Activated naive CD4-positive, alpha-beta T cell (primary cell): ENCODE measurements at places on chromosomes 3 and 15.

- no peak for DNase-seq
Observed at GRCh38 chr3:142734834-142735233, 11.0 kb downstream of the TRPC1 start.

GRCh38 chr3:93843981-93844380 lies 129.7 kb downstream of the PROS1 start:
- DNase-seq: no peak

DNA sequence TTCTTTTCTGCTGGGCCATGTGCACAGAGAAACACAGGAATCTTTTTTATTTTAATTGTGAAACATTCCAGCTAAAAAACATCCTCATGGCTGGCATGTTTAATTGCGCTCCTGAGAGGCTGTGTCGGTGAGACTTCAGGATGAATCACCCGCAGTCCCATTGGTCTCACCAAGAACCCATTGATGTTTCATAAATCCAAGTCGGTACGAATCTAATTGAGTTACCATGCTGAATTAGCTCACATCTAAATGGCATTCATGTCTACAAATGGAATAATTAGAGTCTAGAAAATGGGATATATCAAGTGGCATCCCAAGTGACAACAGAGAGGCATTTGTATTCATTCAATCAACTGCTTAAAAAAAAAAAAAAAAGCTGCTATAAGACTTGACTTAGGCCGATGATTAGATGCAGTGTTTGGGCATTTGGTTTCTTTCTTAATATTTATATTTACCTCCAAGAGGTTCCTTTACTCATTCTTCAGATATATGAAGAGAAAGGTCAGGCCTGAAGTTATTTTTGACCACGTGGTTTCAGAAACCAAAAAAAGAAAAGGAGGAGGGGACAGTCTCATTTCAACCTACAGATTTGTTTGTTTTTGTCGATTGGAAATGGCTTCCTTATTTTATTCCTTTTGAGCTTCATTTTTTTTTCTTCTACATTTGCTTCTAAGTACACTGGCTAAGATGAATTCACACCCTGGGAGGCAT lies 79.1 kb upstream of the FOXB1 start:
- no peak for DNase-seq

- no peak for DNase-seq
Observed at GRCh38 chr3:4997946-4998345, 18.7 kb downstream of the BHLHE40 start.

DNA sequence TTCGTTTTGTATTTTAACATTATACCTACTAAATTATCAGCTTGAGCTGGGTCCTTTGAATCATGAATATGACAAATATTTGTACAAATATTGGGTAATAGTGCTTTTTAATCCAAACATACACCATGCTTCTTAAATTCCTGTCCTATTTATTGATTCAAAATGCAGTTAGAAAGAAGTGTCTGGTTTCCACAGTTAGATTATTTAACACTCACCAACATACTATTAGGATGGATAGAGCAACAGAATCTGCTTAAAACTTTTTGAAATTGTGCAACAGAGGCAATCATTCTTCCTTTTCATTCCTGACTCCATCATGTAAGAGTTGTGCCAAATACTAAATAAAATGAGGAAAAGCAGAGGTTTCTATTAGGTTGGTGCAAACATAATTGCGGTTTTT lies 281.2 kb downstream of the LSAMP start:
- no peak for DNase-seq
